ENCODE measurements at places on chromosomes 12 and 14.

DNA sequence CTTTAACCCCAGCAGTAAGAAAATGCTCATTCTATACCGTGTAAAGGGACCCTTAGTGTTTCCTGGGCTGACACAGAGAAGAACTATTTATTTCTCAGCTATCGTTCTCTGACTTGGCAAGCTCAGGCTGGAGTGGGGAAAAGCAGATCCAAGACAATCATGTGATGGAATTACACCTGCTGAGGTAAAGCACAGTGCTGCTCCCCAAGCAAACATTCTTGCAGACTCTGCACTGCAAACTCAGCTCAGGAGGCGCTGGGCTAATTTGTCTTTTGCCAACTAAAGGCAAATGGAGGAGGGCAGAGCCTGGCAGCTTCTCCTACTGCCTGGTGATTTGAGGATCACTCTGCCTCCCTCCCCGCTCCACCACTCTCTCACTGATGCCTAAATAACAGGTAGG, 57.8 kb upstream of the FUT8 start:
- DNase-seq = no peak

DNA sequence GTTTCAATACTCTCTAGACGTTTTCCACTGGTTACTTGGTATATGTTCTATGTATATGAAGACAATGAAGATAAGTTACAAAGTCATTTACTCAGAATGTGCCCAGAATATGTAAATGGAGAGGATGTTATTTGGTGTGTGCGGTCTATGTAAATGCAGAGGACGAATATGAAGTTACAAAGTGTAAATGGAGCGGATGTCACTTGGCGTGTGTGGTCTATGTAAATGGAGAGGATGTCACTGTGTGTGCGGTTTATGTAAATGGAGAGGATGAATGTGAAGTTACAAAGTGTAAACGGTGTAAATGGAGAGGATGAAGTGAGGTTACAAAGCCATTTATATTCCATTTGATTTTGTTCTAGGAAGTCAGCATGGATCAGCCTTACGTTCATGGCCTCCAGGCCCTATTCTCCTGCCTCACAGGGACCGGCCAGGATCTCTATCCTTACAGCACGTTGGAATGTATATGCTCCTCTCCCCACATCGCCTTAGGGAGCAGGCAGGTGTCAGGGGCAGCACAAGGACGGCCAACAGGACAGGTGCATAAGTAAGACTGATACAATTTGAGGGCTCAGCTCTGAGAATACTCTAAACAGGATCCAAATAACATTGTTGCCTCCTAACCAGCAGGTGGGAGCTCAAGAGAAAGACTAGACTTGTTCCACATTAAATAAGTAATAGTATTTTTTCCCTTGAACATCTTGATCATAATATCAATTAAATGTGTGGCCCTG, 42.4 kb downstream of the GLRX5 start:
- DNase-seq = no peak

DNA sequence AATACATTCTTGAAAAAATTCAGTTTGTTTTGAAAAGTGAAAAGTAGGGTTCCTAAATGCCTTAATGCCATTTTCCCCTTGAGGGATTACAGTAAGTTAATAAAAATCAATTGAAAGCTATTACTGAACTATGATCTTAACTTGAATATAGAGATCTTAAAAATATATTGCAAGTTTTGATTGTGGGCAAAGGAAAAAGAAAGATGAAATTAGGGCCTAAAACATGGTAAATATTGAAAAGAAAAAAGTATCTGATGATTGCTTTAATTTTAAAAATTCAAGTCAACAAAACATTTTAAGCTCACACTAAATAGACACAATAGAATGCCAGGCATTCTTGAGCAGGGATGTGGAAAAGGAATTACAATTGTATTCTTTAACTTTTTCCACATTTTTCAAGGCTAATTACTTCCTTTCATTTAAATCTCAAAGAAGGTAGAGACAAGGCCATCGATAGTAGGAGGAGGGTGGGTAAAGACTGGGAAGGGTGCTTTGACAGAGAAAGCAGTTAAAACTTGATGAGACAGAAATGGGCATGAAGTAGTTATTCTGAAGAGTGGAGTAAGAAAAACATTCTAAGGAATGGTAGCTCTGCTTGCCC, 294.4 kb downstream of the NELL2 start:
- no peak for DNase-seq

DNA sequence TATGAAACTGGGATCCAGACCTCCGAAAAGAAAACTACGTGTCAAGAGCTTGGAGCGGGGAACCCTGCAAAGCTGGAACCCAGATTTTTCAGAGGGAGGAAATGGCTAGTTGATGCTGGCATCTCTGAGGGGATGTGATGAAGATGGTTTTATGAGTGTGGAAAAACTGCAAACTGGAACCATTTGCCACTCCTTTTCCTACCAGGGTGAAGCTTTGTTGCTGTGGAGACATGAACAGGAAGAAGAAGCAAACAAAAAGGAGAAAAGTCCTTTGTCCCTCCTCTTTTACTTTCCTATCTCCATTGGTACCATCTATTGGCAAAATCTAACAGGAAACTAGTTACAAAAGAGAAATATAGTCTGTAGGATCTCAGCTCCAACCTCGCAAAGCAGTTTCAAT, 39.2 kb downstream of the CDK17 start:
- no peak for DNase-seq

- no peak for DNase-seq
Measured at GRCh38 chr12:80293347-80293746, 150.7 kb upstream of the PTPRQ start.

DNA sequence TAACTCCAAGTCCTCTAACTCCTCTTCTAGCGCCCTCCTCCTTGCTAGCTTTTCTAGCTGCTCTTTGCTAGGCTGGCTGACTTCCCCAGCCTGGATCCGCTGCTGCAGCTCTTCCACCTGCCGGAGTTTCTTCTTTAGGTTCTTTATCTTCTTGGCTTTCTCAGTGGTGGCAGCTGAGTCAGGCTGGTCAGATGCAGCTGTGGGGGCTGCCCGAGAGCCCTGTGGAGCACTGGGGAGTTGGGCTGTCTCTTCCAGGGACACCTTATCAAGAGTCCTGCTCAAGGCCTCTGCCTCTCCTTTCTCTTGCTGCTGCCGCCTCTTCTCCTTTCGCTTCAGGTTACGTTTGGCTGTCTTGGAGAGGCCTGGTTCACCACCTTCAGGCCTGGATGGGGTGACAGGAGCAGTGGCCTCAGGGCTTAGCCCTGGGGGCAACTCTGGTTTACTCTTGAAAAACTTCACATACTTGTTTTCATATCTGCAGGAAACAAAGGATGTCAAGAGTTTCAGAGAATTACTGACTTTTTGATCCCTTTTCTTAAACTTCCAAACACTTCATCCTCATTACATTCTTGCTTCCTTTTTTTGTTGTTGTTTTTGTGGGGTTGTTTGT, 25.7 kb downstream of the PYM1 start:
- no peak for DNase-seq

DNA sequence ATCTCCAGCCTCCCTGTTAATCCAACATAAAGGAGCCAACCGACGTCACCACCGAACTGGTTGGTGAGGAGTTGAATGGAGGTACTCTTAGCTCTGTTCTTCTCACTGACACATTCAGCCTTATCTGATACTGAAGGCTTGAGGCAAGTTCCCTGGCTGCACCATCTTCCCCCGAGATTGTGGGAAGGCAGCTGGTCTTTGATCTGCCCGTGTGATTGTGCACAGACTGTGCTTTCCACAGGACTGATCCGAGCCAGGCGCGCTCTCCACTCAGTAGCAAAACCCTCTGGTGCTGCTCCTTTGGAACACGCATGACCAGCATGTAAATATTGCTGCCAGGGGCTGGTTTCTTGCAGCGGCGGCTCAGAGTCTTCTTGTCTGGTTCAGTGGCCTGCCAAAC, 30.1 kb upstream of the DLK1 start:
- no peak for DNase-seq

DNA sequence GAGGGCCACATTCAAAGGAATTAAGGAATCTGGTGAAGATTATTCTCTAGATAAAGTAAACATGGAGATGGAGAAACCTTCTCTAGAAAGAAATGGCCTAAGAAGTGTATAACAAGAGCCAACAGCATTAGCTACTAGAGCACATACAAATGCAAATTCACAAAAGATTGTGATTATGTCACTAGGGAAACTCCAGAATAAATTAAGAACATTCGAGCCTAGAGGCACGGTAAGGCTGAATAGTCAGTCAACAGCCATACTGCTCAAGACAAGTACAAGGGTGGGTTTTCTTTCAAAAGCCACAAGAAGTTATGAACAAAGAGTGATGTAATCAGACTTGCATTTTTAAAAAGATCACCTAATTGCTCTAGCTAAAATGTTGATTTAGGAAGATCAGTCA, 25.4 kb downstream of the PPP4R3A start:
- no peak for DNase-seq

DNA sequence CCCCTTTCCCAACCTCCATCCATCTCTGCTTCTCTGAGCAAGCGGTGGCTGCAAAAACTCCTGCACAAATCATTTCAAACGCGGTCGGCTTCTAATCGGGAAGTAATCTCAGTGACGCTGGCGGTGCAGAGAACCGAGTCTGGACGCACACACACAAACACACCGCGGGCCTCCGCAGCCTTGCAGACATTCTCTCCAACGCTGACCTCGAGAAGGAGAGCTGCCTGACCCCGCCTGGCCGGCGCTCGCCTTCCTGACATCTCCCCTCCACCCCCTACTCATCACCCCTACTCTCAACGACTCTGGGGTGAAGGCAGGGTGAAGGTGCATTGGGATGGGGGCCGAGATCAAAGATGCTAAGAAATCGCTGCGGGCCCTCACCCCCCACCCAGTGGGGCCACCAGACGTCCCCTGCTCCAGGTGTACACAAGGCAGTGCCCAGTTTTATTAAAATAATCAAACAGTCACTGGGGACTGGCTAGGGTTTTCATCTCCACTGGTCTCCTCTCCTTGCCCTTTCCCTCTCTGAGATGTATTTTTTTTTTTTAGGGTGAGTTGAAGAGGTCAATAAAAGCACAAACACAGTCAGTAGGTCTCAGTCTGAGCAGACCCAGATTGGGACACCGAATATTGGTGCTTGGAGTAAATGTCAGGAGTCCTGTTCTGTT, 506 bp upstream of the TBX5 start:
- DNase-seq = no peak

DNA sequence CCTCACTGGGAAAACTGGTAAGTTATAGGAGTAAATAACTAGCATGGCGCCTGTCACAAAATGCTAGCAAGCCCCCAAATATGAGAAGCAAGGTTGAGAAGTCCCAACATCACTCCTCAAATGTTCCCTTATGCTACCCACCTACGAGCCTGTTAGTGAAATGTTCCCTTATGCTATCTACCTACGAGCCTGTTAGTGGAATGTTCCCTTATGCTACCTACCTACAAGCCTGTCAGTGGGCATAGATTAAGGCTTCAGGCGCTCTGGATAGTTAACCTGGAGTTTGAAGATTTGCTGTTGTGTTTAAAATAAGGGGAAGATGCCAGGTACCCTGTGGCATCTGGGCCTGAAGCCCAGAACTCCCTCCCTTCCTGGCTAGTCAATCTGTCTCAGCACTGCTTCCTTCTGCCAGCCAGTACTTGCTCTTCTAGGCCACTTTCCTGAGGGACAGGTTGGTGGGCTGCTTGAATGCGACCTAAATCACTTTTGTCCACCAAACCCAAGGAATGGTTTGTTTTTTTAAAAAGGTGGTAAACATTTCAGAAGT, 67.1 kb upstream of the SINHCAF start:
- no peak for DNase-seq

DNA sequence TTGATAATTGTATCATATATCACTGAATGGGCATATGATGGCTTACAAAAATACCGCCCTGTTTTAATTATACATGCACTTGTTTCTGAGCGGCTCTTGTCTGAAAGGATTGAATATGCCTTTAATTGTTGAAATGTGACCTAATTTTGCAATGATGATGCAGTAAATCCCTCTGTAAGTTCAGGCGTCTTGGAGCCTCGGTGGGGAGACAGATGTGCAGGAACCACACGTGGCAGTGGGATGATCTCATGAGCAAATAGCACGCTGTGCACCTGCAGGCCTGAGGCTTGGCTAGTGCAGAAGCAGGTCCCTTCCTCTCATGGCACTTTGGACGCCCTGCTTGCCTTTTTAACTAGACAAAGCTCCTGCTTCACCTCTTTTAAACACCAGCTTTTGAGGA, 49.3 kb upstream of the ASPG start:
- no peak for DNase-seq

DNA sequence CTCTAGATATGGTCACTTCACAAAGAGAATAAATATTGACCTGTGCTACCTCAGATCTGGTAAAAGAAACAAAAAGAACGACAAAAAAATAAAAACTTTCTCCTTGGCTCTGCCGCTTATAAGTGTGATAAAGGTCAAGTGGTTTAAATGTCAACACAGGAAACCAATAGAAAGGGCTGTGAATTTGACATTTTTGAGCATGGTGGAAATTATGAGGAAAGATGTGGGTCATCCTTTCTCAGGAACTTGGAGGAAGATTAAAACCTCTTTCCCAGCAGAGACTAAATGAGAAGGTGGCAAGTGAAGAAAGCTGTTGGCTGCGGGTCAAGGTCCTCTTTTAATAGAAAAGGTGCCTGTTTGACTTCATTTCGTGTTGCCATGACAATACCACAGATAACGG, 28.2 kb downstream of the TESPA1 start:
- no peak for DNase-seq

DNA sequence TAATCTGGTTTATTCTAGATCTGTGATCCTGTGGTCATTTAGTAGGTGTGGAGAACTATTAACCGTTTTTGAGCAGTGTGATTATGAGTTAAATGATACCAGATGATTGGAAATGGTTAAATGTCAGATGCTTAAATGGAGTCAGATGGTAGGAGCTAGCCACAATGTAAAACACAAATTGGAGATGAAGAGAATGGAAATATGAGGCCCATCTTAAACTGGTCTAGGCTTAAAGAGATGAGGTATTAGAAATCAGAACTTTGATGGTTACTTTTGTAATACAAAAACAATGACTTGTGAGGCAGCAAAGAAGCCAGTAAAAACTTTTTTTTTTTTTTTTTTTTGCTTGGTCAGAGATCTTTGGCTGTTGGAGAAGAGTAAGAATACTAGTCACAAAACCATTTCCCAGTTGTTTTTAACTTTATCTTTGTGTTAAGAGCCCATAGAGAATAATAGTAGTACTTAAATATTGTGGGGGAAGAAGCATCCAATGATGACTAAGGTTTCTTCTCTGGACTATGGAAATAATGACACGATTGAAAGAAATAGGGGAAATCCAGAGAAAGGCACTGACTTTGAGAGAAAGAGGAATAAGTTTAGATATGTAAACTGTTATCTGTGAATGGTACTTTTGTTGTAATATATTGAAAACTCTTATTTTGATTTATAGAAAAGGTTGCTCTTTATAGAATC, 95.9 kb downstream of the WNK1 start:
- DNase-seq = no peak

DNA sequence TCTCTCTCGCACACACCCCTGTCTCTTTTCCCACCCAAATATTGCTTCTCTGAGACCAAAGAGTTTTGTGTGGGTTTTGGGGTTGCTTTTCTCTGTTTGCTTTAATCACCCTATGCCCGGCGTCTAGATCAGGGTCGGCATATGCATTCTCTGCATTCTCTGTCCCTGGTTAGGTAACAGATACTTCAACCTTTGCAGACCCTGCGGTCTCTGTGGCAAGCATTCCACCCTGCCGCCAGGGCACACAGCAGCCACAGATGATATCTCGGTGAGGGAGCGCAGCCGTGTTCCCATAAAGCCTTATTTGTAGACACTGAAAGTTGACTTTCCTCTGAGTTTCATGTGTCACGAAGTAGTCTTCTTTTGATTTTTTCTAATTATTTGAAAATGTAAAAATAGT, 110.4 kb upstream of the FZD10 start:
- no peak for DNase-seq

All from activated CD8-positive, alpha-beta memory T cell treated with anti-CD3 and anti-CD28 coated beads for 4 hours (primary cell).